ENCODE measurements at places on chromosomes 12 and 14.

- DNase-seq, result no peak
Measured at GRCh38 chr14:65074449-65075150, 27.7 kb downstream of the MAX start.

- no peak for DNase-seq
Measured at GRCh38 chr14:95316821-95317220, 2.9 kb downstream of the CLMN start.

- no peak for DNase-seq
Measured at GRCh38 chr14:23864259-23864658, 89.3 kb upstream of the DHRS4 start.

GRCh38 chr14:49036984-49037516 is 549.1 kb downstream of the RPS29 start:
- DNase-seq, result no peak

GRCh38 chr14:23013054-23013748 is 3.3 kb upstream of the C14orf93 start:
- DNase-seq, result no peak

GRCh38 chr12:89346741-89347324 is 5.5 kb downstream of the DUSP6 start:
- no peak for DNase-seq

Measured in brain pericyte (primary cell).